ENCODE measurements at places on chromosomes 2 and 18.

DNA sequence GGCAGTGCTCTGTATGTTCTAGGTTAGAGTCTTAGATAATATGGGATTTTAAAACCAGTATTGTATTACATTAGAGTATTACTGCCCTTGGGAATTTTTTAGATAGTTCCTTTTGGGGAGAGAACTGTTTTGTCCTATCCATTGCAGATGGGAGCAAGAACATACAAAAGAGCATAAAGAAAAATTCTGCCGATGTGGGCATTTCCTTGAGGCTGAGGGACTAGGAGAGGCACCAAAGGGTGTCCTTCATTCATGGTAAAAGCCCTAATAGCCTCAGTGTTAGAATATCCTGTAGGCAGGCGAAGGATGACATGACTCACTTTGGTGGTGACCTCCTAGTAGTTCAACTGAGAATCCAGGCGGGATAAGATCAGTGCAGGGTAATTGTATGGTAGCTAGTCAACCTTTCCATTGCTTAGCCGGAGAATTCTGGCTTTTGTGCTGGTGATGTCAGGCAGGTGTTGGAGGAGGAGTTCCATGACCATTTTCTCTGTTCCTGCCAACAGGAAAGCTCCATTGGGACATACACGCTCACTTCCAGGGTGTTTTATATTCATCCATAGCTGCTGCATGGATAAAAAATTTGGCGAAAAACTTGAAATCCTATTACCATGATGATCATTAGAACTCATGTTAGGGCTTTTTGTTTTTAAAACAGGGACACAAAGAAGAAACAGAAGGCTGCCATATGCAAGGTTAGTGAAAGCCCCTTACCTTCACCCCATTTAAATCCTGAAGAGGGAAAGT is 28.1 kb downstream of the EPAS1 start:
- DNase-seq: no peak

GRCh38 chr18:8260827-8261226 is 348.4 kb upstream of the RAB12 start:
- no peak for DNase-seq

DNA sequence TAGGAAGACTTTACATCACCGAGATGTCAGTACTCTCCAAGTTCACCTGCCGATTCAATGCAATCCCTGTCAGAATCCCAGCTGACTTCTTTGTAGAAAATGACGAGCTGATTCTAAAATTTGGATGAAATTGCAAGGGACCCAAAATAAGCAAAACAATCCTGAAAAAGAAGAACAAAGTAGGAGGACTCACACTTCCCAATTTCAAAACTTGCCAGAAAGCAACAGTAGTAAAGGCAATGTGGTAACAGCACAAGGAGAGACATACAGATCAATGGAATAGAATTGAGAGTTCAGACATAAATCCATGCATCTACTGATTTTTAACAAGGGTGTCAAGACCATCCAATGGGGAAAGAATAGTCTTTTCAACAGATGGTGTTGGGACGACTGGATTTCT is 52.2 kb downstream of the SMAD7 start:
- DNase-seq: no peak

- DNase-seq: no peak
Measured at GRCh38 chr2:7394195-7394594, 477.0 kb downstream of the RNF144A start.

- no peak for DNase-seq
Measured at GRCh38 chr18:47397671-47398319, 146.3 kb upstream of the SKOR2 start.

GRCh38 chr2:191740759-191741158 is 62.8 kb downstream of the NABP1 start:
- DNase-seq: no peak

- DNase-seq: peak; percentile 38
Measured at GRCh38 chr2:27123302-27124150, at the start of gene ABHD1. Gene ABHD1 (plus strand): TSS chr2:27123815. CDS start chr2:27123949, 134 bp downstream.

DNA sequence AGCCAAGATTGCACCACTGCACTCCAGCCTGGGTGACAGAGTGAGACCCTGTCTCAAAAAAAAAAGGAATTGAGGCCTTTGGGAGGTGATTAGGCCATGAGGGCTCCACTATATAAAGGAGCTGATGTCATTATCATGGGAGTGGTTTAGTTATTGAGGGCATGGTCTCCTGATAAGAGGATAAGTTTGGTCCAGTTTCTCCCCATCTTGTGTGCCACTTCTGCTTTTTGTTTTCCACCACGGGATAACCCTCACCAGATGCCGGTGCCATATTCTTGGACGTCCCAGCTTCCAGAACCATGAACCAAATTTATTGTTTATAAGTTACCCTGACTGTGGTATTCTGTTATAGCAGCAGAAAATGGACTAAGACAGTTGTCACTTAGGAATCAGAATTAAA is 125.8 kb downstream of the C1D start:
- no peak for DNase-seq

- peak; percentile 75 for DNase-seq
Measured at GRCh38 chr2:96815326-96816126, 542 bp upstream of the CNNM3 start.

GRCh38 chr2:85888020-85888683 is 638 bp downstream of the ST3GAL5 start:
- no peak for DNase-seq

DNA sequence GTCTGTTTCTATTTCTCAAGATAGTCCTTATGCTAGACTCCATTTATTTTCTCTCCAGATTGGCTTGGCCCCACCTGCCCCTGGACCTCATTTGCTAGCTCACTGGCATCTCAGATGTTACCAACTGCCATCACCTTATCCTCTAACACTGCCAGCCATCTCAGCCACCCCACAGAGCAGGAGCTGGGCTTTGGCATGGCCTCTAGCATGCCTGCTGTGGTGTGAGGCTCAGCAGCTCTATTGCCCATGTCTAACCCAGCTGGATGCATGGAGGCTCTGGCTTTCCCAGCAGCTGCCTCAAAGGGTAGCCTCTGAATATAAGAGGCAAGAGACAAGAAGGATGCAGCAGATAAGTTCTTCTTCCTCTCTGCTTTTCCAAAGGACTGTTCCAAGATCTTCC is 373.4 kb downstream of the TNS1 start:
- no peak for DNase-seq

DNA sequence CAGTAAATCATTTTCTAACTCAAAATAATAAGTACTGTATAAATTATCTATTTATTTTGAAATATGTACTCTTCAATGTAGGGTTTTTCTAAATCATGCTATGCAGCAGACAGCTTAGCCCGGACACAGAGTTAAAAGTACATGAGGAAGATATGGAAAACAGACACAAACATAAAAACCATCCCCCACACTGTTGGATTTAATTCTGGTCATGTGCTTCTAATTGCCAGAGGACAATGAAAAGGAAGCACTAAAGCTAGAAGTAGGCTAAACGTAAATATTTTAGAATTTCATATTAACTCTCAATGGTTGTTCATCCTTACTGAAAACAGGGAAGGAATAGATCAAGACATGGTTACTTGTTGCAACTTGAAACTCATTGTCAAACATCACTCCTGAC is 420.7 kb downstream of the ERBB4 start:
- DNase-seq: no peak

- no peak for DNase-seq
Measured at GRCh38 chr2:26970928-26971627, 641 bp downstream of the MAPRE3 start.

DNA sequence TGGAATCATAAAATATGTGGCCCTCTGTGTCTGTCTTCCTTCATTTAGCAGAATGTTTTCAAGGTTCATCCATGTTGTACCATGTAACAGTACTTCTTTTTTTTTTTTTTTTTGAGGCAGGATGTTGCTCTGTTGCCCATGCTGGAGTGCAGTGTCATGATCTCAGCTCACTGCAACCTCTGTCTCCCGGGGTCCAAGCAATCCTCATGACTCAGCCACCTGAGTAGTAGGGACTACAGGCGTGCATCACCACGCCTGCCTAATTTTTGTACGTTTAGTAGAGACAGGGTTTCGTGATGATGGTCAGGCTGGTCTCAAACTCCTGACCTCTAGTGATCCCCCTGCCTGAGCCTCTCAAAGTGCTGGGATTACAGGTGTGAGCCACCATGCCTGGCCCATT is 31.2 kb downstream of the RAB1A start:
- DNase-seq: no peak

GRCh38 chr2:175734686-175735085 is 267.4 kb downstream of the LNPK start:
- no peak for DNase-seq

GRCh38 chr18:24000613-24001490 is 13.7 kb upstream of the TTC39C start:
- DNase-seq: no peak

- no peak for DNase-seq
Measured at GRCh38 chr2:29080886-29081743, 6.8 kb upstream of the PCARE start.

DNA sequence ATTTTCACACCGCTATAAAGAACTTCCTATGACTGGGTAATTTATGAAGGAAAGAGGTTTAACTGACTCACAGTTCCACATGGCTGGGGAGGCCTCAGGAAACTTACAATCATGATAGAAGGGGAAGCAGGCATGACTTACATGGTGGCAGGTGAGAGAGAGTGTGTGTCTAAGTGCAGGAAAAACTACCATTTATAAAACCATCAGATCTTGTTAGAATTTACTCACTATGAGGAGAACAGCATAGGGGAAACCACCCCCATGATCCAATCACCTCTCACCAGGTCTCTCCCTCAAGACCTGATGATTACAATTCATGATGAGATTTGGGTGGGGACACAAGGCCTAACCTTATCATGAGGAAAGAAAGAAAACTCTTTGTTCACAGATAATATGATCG is 174.6 kb downstream of the SRBD1 start:
- no peak for DNase-seq

GRCh38 chr2:233091595-233092375 is 31.6 kb downstream of the INPP5D start:
- DNase-seq: no peak

GRCh38 chr2:2524348-2524941 is 193.4 kb upstream of the MYT1L start:
- DNase-seq: no peak

- DNase-seq: no peak
Measured at GRCh38 chr2:29047083-29047845, 27.1 kb downstream of the PCARE start.

- no peak for DNase-seq
Measured at GRCh38 chr2:112168422-112169124, 30.4 kb downstream of the FBLN7 start.

- no peak for DNase-seq
Measured at GRCh38 chr2:217877866-217878265, 124.9 kb downstream of the TNS1 start.

DNA sequence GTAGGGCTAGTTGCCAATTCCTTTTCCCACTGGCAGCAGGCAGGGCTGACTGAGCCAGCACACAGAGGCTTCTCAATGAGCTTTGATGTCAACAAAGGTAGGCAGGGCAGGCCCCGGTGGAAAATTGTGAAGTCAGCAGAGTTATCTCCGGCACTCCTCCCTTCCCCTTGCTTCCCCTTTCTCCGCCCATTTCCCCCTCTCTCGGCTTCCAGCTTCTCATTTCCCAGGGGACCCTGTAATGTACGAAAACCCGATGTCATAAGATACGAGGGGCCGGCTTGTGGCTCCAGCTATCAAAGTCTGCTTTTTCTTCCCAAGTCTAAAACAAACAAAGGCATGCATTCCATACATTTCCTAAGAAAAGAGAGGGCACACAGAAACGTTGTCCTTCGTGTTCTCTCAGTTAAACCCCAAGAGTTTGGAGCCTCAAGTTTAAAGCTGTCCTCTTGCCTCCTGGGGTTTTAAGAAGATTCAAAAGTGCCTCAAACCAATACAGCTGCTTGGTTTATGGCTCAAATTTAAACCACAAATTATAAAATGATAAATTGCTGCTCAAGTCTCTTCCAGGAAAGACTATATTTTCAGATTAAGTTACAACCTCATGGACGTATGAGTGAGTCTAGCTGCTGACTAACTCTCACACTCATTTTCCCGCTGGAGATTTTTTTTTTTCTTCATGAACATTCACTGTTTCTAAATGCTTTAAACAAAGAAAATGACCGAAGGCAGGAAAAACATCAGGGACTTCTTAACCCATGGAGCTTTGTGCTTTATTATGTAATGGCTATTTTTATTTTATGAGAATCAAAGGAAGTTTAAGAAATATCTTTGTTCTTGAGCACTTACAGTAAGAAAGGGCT is 27.2 kb upstream of the EML4 start:
- DNase-seq: no peak

DNA sequence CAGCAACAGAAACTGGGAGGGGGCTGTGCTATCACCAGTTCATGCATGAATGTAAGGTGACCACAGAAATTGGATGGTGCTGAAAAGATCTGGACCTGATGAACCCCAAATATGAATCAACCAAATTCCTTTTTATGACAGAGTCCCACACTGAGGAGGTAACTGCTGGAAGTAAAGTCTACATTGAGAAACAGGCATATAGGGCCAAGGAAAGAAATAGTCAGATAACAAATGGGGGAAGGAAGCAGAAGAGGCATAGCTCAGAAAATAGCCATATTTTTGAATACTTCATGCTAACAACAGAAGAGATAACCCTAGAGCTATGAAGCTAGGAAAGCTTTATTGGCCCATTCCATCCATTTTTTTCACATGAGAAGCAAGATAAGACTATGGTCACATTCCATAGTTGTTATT is 25.8 kb downstream of the ZC3H6 start:
- no peak for DNase-seq

GRCh38 chr2:59425247-59425646 is 1128.2 kb downstream of the BCL11A start:
- peak; percentile 3 for DNase-seq

DNA sequence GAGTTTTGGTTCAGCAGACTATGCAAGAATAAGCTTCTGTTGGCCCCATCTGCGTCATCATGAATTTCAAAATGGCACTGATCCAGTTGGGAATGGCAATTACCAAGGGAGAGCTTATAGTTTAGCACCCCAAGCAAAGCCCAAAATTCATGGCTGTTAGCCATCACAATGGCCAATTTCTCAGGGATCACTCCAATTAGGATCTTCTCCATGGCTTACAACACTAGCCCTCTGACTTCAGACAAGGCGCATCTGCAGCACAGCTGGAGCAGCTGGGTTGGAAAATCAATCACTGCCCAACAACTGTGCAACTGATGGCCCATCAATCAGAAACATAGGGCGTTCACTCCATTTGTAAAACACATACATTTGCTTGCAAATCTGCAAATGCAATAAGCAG is 273.6 kb downstream of the SRBD1 start:
- DNase-seq: no peak

DNA sequence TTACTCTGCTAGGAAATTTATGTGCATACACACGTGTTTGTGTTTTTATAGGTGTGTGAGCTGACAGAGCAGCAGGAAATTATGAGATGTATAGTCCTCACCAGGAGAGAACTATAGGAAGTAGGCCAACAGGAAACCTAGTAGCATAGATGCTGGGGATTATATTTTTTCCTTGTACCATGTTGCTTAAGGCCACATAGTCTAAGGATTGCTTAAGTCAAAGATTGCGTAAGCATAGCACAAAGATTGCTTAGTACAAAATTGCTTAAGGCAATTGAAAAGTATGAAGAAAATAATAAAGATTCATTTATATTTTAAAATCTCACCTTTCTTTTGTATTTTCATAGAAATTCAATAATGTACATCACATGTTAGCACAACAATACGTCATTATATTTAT is 18.7 kb upstream of the CCDC102B start:
- no peak for DNase-seq

Data from HTR-8/SVneo (cell line).